ENCODE measurements at places on chromosomes 2 and 18. TPM values are rescaled to one million over a fixed set of nuclear protein-coding genes. Genes with fewer than 3 reads are reported as not detected.

The POTEC gene
- total RNA-seq = not detected

The C2orf80 gene
- total RNA-seq = not detected

The LCT gene
- total RNA-seq = not detected

The ANO7 gene
- 3.4 TPM for total RNA-seq

The GRHL1 gene
- 1.1 TPM for total RNA-seq

The SERPINB13 gene
- not detected for total RNA-seq

The DSG4 gene
- total RNA-seq = not detected

The GCG gene
- not detected for total RNA-seq

The AQP12A gene
- not detected for total RNA-seq

The IKZF2 gene
- 5.6 TPM for total RNA-seq

The TWIST2 gene
- total RNA-seq = 0.83 TPM

The NEB gene
- total RNA-seq = 10.9 TPM

The CCDC74A gene
- 1.1 TPM for total RNA-seq

The ARHGEF4 gene
- total RNA-seq = 3.9 TPM

The HJURP gene
- not detected for total RNA-seq

The VWC2L gene
- 0.08 TPM for total RNA-seq

The LRRC30 gene
- total RNA-seq = not detected

The GATA6 gene
- 76.2 TPM for total RNA-seq

The GPR39 gene
- total RNA-seq = not detected

The FABP1 gene
- not detected for total RNA-seq

The GMCL1 gene
- total RNA-seq = 5.7 TPM

The ERICH2 gene
- 1.7 TPM for total RNA-seq

The RAPH1 gene
- 20.6 TPM for total RNA-seq

The APCDD1 gene
- total RNA-seq = 9.9 TPM

The C1QL2 gene
- total RNA-seq = not detected

The CCDC85A gene
- 2.7 TPM for total RNA-seq

The GYPC gene
- total RNA-seq = 113 TPM

All from cardiac septum (tissue), 1 donor.